MCF 10A (cell line): ENCODE measurements at places on chromosomes 1 and 21.

- no peak for DNase-seq
These were observed 22.9 kb upstream of the ZNF678 start for GRCh38 chr1:227540170-227541098.

GRCh38 chr1:13751458-13751871 lies 51.5 kb downstream of the PRDM2 start:
- no peak for DNase-seq

- no peak for DNase-seq
These were observed 24.5 kb downstream of the AHCYL1 start for GRCh38 chr1:110008971-110009565.

DNA sequence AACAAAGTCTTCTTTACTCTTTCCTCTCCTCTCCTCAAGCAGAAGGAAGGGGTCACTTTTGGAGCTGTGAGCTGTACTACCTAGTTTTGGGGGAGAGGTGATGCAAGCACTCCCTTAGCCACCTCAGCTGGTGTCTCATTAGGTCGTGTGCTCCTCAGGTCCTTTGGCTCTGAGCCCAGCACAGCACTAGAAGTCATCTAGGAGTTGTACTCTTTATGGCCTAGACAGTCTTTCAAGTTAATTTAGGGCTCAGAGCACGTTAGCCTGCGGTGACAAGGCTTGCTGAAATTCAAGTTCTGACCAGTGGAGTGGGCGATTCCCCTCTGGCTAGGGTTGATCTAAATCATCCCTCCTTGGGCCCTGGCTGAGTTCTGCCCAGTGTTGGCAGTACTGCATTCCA lies 48.0 kb upstream of the WDR26 start:
- peak; percentile 85 for DNase-seq

GRCh38 chr1:159441360-159441759 lies 1.8 kb downstream of the OR10J1 start:
- no peak for DNase-seq

DNA sequence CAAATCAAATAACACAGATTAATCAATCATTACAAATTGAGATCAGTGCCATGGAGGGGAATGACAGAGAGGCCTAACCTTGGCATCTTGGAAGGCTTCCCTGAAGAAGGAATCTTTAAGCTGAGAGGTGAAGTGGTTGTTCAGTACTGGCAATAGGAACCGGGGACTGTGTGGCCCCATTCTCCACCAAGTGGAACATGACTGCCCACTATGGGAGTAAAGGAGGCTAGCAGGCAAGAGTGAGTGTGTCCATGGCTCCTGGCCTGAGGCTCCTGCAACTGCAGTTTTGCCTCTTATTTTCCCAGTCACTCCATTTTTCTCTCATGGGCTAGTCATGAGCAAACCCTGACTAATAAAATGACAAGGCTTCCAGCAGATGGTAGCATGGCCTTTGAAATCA lies 112.2 kb upstream of the GJB5 start:
- peak; percentile 12 for DNase-seq

GRCh38 chr1:18217398-18218043 lies 109.9 kb downstream of the IGSF21 start:
- peak; percentile 30 for DNase-seq

DNA sequence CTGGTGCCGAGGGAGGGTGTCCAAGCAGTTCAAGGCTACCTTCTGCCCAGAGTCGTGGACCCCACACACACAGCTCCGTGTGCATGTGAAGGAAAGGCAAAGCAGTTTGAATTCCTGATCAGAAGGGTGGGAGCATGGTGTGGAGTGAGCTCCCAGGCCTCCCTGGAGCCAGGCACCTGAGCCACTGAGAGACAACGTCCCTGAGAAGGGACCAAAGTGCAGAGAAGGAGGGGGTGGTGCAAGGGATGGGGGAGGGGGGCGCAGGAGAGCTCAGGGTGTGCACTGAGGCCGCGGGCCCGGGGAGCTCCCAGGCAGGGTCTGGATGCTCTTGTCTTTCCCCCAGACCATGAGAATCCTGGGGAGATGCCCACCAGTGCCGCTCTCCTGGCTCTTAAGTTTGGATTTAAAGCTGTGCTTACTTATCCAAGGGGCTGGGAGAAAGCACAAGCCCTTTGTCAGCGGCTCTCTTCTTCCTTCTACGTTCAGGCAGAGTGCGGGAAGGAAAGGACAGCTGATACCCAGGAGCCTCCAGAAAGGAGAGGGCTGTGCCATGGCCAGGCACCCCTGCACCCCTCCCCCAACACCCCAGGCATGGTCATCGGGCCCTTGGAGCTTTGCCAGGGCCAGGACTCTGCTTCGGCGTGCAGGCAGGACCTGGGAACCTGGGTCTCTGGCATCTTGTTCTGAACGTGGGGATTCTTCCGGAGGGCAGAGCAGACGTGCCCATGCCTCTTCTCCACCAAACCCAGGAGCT lies 24.1 kb downstream of the ACTA1 start:
- no peak for DNase-seq

DNA sequence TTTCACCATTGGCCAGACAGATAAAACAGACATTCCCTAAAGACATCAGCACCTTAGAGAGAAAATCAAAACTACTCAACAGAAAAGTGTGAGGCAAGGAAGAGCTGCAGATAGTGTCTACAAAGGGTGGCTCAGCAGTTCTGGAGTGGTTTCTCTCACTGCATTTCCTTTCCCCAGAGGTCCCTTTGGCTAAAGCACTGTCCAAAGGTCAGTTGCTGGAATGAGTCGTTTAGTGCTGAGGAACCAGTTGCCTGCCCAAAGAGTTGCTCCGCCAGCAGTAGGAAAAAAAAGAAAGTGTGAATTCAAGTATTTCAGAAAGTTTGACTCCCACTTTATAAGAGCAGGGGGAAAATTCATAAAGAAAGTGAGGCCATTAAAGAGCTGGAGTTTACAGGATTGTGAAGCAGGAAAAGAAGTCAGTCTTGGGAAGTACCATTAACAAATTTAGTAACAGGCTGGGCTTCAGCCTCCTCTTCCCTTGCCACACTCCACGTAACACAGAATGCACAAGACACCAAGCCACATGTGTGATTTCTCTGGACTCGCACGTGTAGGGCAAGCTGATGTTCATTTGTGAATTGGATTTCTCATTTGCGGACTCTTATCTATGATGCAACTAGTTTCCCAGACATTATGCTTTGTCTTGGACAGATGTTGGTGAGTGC lies 122.2 kb downstream of the RUNX1 start:
- no peak for DNase-seq

DNA sequence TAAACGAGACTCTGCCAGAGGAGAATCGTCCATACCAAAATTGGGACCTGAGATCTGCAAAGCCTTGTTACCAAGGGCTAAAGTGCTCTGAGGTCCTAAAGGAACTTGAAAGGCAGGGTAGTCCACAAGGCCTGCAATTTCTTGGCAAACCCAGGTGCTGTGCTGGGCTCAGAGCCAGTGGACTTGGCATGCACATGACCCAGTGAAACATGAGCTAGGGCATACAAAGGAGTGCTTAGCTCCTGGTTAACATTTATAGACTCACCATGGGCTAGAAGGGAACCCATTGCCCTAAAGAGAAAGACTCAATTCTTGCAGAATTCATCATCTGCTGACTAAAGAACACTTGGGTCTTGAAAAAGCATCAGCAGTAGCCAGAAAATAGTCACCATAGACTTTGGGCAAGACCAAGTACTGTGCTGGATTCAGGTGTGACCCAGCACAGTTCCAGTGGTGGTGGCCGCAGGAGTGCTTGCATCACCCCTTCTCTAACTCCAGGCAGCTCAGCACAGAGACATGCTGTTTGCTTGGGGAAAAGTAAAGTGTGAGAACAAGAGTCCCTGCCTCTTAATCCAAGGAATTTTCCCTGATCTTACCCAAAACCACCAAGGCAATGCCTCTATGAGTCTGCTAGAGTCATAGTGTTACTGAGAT lies 1069.4 kb upstream of the ADGRL2 start:
- DNase-seq: peak; percentile 74

- DNase-seq: no peak
These were observed 16.9 kb upstream of the TENT5B start for GRCh38 chr1:27029517-27029916.

GRCh38 chr1:181987334-181987895 lies 74.1 kb downstream of the ZNF648 start:
- DNase-seq: no peak

DNA sequence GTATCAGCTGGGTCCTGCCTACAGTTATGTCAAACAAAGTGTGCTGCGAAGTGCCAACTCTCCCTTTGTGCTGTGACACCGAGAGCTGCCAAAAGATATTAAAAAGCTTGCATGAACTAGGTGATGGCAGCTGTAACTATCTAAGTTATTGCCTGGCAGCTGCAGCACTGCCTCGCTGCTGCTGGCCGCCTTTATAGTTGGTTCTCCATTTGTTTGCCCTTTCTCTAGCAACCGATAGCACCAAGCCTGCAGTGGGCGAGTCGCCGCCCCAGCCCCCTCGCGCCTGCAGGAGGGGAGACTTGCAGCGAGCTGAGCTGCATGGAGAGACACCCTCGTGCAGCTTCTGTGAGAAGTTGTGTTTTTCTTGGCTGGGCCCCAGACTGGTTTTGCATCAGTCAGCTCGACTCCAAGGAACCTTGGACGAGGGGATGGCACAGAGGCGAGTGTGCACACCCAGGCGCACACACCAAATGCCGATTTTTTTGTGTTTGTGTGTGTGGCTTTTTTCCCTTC lies 330.6 kb downstream of the RPS6KC1 start:
- DNase-seq: peak; percentile 59

DNA sequence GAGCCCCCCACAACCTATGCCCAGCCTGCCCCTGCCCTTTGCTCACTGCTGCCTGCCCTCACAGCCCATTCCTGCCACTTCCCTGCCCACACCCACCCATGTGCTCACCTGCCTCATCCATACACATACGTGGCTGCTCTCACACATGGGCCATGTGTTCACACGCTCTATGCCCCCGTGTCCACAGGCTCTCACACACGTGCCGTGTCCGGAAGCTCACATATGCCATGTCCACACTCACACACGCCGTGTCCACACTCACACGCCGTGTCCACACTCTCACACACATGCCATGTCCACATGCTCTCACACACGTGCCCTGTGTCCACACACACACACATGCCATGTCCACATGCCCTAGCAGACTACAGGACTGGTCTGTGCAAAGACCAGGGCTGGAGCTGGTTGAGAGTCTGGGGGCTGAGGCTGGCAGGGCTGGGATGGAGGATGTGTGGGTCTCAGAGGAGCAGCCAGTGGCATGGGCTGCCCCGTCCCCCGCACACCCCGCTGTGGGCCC lies 583 bp upstream of the RNF223 start:
- no peak for DNase-seq

GRCh38 chr1:59039551-59039950 lies 255.7 kb upstream of the JUN start:
- DNase-seq: no peak

- no peak for DNase-seq
These were observed 86.9 kb downstream of the MPZL1 start for GRCh38 chr1:167808690-167809089.

- DNase-seq: no peak
These were observed 38.8 kb downstream of the ZBTB17 start for GRCh38 chr1:15937146-15937545.

- DNase-seq: no peak
These were observed 57.5 kb downstream of the CD247 start for GRCh38 chr1:167460836-167461235.

DNA sequence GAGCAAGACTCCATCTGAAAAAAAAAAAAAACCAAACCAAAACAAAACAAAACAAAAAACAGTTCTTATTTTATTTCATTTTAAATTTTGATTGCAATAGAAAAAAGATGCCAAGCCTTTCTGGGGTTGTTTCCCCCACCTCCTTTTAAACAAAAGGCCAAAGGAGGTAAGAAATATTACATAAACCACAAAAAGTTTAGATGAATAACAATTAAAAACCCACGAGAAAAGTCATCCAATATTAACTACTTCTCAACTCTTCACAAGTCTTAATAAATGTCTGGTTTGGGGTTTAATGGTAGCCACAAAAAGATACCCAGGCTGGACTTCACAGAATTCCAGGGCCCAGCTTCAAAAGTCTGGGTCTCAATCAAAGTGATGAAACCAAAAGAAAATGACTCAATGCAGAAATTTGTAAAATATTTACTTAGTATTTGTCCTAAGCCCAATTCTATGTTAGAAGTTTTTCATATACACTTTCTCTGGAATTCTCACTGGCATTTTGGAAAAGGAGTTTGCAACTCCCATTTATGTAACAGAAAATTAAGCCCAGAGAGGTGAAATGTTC lies 47.0 kb upstream of the SDC3 start:
- DNase-seq: no peak
